NCI-H2081 treated with DMSO at 0.1 percent for 48 hours (cell line): ENCODE measurements at places on chromosomes 6 and 20.
A peak's percentile ranks its signal among the peaks of the same experiment; 100 is the strongest.

DNA sequence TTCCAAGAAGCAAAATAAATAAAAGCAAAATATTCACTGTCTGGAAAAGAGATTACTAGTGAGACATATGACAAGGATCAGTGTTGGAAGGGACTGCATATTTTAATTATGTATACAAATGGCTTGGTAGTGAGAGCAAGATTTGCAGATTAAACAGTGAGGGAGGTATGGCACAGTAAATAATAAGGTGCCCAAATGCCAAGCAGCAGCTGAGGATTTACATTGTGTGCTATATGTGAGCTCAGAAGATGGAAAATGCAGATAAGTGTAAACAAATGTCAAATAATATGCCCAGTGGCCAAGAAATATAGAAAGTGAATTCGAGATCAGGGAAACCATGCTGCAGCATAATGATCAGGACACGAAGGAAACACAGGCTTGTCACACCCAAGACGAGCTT, 173.8 kb upstream of the NRSN1 start:
- DNase-seq: no peak

DNA sequence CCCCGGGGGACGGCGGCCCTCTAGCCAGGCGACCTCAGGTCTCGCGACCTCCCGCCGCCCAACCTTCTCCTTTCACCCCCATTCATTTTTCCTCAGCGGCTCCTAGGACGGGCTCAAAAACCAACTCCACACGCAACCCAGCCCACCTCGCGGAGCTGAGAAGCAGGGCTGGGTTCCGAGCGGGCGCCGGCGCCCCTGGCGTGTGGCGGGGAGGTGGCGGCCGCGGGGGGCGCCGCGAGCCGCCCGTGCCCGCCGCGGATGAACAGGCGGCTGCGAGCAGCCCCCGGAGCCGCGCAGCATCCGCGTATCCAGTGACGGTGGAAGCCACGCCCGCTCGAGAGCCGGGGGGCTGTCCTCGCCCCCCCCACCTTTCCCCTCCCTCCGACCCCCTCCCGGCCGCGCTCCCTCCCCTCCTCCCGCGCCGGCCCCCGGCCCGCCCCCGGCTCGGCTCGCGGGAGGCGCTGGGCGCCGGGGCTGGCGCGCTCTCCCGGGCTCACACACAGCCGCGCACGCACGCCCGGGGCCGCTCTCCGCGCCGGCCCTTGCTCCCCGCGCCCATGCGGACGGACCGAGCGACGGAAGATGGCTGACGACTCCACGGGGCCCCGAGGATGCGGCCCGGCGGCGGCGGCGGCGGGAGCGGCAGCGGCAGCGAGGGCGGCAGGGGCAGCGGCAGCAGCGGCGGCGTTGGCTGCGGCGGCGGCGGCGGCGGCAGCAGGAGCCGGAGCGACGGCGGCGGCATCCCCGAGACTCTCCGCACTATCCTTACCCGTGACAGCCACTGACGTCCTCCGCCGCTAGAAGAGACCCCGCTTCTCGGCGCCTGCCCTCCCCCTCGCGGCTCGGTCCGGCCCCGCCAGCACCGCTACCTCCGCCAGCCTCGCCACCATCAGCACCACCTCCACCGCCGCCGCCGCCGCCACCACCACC, at the start of gene SOBP:
Gene SOBP, plus strand, starts transcription at position 482 of the 930 bp plus-strand sequence. CDS start 500 bp downstream, outside the sequence.
- DNase-seq: no peak

GRCh38 chr6:149364557-149364956, 35.5 kb upstream of the SUMO4 start:
- no peak for DNase-seq

- DNase-seq: peak; percentile 66
Observed at GRCh38 chr6:9398071-9398766, 962.9 kb upstream of the SLC35B3 start.

DNA sequence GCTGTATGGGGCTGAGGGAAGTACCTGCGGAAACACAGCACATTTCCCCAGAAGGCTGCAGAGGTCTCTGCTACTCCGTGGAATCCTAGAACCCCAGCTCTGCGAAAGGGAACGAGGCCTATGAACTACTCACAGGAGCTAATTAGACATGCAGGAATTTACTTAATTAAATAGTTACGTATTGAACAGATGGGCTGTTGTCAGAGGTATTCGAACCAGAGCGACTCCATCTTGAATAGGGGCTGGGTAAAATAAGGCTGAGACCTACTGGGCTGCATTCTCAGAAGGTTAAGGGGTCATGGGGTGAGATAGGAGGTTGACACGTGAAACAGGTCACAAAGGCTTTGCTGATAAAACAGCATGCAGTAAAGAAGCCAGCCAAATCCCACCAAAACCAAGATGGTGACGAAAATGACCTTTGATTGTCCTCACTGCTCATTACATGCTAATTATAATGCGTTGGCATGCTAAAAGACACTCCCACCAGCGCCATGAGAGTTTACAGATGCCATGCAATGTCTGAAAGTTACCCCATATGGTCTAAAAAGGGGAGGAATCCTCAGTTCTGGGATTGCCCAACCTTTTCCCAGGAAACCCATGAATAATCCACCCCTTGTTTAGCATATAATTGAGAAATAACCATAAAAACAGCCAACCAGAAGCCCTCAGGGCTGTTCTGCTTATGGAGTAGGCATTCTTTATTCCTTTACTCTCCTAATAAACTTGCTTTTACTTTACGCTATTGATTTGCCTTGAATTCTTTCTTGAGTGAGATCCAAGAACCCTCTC, 14.7 kb upstream of the SSTR4 start:
- DNase-seq: no peak

DNA sequence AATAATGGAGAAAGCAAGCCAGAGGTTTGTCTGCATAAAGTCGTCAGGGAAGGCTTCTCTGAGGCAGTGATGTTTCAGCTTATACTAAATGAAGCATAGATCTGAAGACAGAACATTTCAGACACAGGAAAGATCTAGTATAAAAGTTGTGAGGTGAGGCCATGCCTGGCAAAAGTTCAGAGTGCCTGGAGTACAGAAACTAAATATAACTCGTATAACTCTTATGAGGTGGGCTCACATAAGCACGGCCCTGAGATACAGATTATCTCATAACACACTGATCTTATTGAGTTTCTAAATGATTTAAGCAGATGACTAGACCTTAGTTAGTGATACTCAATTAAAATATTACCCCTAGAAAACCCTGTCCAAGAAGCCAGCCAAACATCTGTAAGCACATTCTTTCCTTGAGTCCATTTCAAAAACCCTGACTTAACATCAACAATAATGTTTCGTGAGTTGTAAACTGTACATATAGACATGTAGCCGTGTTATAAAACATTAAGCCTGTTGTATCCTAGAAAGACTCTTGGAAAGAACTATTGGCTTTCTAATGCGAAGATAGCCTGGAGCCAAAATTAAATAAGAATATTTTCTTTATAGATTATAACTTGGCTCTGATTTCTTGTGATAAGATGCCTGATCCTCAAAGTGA, 667.6 kb downstream of the TENT5A start:
- DNase-seq: no peak

DNA sequence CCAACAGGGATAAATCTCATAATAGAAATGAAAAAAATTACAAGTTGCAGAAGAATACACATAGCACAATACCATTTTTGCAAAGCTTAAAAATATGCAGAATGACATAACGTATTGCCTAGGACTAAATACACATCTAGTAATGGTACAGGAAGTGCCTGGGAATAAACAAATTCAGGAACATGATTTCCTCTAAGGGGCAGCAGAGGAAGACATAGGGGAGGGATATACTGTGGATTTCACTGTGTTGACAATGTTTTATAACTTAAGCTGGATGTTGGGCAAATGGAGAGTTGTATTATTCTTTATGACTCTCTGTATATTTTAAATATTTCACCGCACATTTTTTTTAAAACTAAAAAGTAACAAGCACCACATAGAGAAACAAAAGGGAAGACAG, 5.6 kb upstream of the GLO1 start:
- no peak for DNase-seq

GRCh38 chr6:146795479-146796133, 196.8 kb downstream of the ADGB start:
- DNase-seq: no peak

DNA sequence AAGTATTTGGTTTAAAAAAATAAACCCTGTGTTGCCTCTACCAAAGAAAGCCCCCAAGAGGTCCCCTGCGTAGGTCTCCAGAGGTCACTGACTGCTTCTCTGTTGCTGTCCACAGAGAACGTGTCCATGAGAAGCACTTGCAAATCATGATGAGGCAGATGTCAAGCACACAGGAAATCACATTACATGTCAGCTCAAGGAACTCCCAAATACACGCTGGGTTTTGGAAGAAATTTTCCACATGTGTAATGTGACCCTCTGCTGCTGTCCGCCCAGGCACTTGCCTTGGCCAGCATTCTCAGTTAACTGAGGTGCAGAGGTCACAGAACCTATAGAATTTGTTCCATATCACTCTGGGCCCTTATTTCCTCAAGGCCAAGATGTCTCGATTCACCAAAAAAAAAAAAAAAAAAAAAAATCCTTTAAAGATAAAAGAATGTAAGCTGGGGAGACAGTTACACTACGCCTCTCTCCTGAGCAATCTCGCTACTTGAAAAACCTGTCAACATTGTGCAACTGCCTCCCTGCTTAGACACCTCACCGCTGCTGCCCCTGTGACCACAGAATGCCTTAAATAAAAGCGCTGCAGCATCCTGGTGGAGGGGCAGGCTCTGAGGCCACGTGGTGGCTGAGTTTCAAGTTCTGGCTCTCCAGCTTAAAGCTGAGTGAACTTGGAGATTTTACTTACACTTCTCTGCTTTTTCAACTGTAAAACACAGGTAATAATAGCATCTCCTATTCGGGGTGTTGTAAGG, 42.3 kb downstream of the SLC22A23 start:
- no peak for DNase-seq

DNA sequence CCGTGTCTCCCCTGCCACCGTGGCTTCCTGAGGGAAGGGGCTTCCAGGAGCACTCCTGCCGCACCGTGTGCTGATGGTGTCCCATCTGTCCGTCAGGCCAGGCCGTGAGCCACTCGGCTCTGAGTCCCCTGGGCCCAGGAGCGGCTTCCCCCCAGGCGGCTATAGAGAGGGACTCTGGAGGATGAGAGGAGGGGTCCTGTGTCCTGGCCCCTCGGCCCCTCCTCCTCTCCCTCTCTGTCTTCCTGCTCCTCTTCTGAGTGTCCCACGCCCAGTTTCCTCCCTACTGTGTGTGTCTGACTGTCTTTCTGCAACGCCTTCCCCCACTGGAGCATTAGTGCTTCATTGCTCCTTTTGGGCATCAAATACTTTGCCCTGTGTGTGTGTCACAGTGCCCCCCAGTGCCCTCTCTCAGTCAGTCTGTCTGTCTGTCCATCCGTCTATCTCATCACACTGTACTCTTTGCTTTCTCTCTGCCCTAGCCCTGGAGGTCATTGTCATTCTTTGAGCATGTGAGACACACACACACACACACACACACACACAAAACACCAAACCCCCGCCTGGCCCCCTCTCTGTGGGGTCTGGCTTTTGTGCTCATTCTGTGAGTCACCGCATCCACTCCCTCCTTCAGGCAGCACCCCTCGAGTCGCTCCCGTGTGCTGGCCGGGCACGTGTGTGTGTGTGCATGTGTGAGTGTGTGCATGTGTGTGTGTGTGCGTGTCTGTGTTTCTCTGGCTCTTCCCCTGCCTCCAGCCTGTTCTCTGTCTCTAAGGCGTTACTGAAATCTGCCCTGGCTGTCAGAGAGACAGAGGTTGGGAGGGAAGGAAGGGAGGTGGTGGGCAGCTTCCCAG, 71.9 kb downstream of the SRC start:
- no peak for DNase-seq

GRCh38 chr20:36214684-36215256, 21.5 kb upstream of the AAR2 start:
- DNase-seq: no peak

DNA sequence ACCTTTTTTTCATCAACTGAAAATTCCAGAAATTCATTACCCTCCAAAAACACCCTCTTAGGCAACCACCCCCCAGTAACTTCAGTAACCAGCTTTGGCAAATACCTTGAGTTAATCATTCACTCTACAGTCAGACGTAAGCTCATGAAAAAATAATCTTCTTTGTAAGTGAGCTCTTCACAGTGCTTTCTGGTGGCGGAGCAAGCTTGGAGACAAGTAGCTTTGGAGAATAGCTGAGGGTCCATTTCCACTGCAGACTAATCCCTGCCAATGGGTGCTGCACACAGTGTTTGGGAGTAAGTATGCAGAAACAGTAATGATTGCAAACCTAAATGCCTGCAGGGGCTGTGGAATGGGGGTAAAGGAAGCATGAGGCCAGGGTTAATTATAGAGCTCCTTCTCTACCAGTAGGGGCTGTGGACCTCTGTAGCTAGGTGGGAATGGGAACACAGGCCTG, 56.8 kb upstream of the HINT3 start:
- no peak for DNase-seq

GRCh38 chr20:33789109-33789857, 21.9 kb upstream of the CHMP4B start:
- no peak for DNase-seq

GRCh38 chr20:46955601-46956556, 61.2 kb downstream of the EYA2 start:
- no peak for DNase-seq

- DNase-seq: no peak
Observed at GRCh38 chr6:2990248-2990931, 9.3 kb upstream of the NQO2 start.

DNA sequence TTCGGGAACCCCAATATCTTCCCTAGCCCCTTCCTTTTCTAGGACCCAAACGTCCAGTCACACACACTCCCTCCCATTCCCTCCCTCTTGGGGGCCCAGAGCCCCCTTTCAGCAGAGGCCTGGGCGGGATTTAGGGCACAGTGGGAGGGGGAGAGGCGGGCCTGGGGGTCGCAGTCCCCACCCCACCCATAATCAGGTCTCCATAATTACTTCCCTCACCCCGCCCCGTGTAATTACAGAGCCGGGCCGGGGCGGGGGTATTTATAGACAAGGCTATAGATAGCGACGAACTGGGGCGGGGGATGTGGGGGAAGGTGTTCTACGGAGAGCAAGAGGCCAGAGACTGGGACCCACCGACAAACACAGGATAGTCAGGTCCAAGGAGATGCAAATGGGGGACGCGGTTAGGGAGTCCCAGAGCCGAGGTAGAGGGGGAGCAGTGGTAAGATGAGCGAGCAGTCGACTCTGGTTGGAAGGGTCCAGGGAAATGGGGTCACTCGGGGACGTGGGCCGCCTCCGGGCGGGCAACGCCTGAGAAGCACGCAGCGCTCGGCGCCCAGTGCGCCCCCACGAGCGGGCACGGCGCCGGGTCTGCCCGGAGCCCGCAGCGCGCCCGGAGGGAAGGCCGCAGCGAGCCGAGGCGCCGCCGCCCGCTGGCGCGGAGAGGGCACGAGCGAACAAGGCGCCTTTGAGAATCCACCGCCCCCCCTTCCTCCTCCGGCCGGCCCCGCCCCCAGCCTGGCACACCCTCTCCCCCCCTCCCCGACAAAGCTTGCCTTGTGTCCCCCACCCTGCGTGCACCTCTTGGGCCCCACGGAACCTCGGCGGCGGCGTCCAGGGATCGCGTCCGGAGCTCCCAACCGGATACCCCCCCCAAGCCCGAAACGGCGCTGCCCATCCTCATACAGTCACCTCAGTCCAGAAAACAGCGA, 670 bp upstream of the COL11A2 start:
- DNase-seq: no peak
